ENCODE measurements at places on chromosomes 5 and 9.

GRCh38 chr9:92290785-92291429 is 2.6 kb downstream of the IARS1 start:
- DNase-seq = no peak

DNA sequence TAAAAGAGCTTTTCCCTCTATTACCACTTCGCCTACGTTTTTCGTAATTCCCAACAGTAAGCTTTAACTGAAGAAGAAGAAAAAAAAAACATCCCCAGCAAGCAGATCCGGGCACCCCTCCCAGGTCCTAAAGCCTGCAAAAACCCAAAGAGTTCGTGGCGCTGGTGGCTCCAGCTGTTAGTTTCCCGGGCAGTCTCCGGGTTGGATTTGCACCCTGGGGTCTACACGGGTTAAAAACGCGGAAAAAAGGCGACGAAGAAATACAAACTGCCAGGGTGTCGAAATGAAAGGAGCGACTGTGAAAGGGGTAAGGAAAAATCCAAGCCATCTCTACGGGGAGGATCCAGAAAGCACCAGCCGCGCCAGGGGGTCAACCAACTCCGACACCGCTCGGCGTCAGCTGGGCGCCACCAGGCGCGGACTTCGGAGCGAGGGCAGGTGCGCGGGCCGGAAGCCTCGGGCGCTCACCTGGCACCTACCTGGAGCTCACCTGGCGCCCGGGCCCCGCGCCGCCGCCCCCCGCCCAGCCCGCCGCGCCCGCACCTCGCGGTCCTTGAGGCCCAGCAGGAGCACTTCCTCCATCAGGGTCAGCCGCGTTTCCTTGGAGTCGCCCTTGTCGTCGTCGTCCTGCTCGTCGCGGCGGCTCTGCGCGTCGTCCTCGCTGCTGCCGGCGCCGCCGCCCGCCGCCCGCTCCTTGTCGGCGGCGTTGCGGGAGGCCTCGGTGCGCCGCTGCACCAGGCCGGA is 680 bp downstream of the GOLPH3 start:
- peak; percentile 61 for DNase-seq

DNA sequence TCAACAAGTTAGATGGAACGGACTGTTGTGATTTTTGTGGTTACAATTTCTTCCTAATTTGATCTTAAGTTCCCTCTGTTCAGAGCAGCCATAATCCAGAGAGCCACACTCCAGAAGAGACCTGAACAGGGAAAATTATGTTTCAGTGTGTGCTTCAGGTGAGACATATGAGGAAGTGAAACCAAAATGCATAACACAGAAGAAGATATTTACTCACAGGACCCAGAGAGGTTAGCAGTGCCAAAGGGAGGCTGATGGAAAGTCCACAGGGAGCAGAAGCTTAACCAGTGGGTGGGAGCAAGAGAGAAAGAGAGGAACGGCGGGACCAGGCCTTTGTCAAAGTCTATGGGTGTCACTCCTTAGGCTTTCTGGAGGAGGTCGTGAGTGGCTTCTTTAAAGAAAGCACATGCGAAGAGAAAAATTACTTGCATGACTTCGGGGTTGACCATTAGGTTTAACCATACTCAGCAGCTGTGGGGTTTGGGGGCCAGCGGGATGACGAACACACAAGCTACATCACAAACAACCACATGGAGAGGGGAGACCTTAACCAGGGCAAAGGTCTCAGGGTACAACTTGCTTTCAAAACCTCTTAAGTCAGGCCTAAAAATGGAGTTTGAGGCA is 141.4 kb downstream of the MED10 start:
- no peak for DNase-seq

DNA sequence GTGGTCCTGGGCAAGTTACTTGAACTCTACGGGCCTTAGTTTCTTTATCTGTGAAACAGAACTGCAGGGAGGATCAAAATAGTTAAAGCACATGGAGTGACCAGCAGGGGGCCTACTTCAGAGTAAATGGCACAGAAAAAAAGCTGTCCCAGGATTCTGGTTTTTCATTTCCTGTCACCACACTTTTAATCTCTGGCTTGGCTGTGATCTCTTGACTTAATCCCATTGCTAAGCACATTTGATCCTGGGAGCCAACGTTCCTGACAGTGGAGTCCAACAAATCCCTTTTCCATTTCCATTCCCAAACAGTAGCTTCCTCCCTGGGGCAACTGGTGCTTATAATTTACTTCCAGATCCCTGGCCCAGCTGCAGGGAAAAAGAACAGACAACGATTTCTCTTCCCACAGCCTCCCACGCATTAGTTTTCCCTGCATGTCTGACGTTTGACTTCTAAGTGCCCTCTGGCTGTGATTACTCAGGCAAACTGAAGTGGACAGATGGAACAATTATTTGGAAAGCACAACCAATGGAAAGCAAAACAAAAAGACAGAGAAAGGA is 136.5 kb upstream of the STK32A start:
- DNase-seq = peak; percentile 76

DNA sequence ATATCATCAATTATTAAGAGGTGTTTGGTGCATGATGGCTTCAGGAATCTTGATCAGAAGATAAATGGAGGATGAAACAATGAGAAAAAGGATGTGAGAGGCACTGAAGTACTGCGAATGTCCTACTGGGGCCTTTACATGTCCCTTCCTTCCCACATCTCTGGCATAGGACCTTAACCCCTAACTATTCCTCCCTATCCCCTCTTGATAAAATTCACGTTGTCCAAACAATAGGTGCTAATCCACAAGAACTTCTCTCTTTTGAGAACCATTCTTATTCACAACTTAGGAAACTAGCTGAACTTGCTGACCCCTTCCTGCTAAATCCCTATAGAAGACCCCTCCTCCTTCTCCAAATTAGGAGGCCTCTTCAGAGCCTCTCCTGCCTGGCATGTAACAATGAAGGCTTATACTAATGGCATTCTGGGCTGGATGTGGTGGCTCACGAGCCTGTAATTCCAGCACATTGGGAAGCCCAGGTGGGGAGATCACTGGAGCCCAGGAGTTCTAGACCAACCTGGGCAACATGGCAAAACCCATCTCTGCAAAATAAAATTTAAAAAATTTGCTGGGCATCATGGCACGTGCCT is 276.5 kb upstream of the SMARCA2 start:
- no peak for DNase-seq

GRCh38 chr9:942805-943580 is 33.5 kb upstream of the DMRT3 start:
- DNase-seq = no peak

GRCh38 chr5:8751971-8752370 is 793.9 kb downstream of the SEMA5A start:
- DNase-seq = no peak

- no peak for DNase-seq
Observed at GRCh38 chr9:136538599-136539426, 7.0 kb downstream of the NOTCH1 start.

DNA sequence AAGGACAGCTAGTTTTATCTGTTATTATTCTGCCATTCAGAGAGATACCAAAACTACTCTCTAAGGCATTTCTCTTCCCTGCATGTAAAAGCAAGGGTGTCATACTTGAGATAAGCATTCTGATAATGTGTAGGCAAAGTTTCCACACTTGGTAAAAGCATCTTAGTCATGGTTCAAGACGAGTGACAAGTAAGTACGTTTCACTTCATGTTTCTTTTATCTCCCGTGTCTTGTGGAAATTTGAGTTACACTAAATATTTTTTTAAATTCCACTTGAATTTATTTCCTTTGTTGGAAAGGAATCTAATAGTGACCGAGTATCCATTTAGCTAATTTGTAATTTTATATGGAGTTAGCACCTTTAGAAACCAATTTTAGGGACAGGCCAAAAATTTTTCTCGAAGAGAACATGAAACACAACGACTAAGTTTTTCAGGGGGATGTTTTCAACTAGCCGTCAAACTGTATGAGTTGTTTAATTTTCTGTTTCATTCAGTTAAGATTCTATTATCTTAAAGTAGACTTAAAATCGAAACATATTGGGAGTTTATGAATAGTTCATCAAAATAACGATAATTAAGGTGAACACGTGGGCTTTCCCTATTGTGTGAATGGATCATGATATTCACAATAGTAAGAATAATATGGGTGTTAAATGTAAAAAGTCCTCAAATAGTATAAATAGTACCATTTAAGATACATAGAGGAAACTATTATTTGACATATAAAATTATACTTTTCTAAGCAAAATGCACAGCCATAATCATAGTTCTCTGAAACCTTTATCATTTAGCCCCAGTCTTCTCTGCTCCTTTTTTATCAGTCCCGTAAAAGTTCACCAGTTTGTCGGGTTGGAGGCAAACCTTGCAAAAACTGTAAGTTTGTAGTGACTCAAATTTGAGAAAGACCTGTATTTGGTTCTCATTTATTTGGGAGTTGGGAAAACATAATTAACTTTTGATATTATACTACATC is 1.6 kb downstream of the RFESD start:
- no peak for DNase-seq

GRCh38 chr5:176491101-176491502 is 42.9 kb downstream of the FAF2 start:
- no peak for DNase-seq

DNA sequence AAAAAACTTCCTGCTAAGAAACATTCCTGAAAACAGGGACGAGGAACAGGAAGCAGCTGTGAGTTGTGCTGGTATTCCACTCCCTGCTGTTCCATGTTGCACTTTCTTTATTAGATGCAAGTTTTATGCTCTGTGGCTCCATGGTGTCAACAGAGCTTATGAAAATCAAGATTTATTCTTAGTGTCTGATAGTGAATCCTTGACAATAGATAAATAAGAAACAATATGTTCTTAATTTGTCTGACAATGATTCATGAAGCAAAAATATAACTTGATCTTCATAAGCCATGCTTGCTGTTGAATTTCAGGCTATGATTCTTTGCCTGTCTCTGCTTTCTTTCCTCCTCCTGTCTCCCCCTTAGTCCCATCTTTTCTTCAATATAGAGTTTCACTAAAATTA is 119.6 kb downstream of the DROSHA start:
- DNase-seq = no peak

DNA sequence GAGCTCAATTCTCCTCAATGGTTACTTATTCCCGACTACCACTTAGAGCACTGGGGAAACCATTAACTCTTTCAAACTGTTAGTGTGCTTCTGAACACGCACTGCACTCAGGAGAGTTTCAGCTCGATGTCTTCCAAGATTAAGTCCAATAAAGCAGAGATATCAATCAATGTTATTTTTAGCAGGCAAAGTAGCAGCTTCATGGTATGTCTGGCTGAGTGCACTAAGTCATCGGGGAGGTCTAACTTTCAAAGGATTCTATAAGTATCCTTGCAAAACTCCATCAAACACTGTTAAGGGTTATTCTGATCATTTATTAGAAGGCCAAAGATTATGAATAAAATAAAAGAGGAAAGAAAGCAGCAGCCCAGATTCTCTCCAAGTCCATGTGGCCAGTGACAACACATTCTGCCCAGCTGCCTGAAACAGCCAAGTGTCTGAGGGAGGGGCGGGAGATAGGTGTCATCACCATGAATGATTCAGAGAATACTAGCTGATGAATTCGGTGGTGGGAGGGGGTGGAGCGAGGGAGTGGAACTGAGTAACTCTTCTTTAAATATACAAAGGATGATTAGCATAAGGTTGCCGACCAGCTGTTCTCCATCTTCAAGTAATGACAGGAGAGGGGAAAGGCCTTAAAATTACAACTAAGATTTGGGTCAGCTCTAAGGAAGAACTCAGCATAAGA is 21.3 kb downstream of the NREP start:
- peak; percentile 57 for DNase-seq

- DNase-seq = no peak
Observed at GRCh38 chr9:131658377-131659129, 81.3 kb downstream of the RAPGEF1 start.

DNA sequence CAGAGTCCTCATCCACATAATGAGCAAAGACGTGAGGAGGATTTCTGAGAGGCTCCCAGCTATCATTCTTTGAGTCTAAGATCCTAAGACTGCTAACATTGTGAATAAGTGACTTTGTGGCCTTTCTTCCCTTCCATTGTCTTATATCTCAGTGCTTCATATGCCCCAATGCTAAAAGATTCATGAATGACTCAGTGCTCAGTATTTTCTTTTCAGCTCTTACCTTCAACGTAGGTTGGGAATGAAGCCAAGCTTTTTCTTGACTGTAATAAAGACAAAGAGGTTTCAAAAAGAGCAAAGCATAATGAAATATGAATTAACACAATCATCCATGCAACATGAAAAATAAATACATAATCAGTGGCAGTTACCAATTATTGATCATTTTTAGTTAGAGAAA is 146.4 kb downstream of the ENTREP1 start:
- no peak for DNase-seq

- no peak for DNase-seq
Observed at GRCh38 chr5:1253456-1254105, 28.4 kb downstream of the SLC6A18 start.

DNA sequence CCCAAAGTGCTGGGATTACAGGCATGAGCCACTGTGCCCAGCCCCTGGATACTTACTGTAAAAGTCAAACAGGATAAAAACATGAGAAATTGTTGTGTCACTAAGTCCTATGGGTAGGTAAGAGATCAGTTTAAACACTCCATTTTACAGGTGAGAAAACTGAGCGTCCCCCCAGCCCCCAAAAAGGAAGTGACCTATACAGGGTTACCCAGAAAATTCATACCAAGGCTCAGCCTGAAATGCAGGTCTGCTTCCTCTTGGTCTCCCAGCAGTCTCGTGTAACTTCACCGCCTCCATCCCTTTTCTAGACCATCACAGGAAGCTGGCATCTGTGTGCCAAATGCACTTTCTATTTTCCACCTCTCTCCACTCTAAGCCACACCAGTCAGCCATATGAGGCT is 57.2 kb downstream of the TMOD1 start:
- DNase-seq = no peak

GRCh38 chr5:34436761-34437501 is 219.2 kb upstream of the RAI14 start:
- DNase-seq = no peak

GRCh38 chr5:173734716-173735115 is 118.3 kb upstream of the BOD1 start:
- no peak for DNase-seq

- DNase-seq = no peak
Observed at GRCh38 chr9:4491626-4491975, 1.3 kb downstream of the SLC1A1 start.

DNA sequence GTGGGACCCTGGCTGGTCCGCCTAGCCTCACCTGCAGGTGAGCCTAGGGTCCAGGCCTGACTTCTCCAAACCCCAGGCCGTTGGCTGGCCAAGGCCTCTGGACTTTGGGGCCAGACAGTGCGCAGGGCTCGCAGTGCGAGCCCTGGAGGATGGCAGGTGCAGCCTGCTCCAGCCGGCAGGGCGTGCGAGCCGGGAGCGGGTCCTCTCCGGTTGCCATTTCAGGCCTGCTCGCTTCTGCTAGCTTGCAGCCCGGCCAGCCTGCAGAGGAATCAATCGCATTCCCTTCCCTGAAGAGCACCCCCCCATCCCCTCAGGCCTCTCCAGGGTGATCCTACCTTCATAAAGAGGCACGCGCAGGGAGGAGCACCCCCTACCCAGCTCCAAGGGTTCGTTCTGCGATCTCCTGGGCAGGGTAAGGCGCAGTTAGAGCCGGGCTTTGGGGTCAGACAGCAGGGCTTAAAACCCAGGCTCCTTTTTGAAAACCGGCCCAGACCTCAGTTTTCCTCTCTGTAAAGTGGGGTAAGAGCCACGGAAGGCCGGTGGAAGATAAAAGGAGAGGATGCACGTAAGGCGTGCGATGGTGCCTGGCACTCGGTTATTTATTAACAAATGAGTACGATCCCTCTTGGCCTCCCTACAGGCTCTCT is 6.2 kb downstream of the BARHL1 start:
- DNase-seq = no peak

GRCh38 chr5:171848911-171849520 is 63.4 kb downstream of the SMIM23 start:
- no peak for DNase-seq

GRCh38 chr5:67620424-67621397 is 424.1 kb upstream of the CD180 start:
- DNase-seq = no peak
